ENCODE measurements at places on chromosomes 12 and 14.

DNA sequence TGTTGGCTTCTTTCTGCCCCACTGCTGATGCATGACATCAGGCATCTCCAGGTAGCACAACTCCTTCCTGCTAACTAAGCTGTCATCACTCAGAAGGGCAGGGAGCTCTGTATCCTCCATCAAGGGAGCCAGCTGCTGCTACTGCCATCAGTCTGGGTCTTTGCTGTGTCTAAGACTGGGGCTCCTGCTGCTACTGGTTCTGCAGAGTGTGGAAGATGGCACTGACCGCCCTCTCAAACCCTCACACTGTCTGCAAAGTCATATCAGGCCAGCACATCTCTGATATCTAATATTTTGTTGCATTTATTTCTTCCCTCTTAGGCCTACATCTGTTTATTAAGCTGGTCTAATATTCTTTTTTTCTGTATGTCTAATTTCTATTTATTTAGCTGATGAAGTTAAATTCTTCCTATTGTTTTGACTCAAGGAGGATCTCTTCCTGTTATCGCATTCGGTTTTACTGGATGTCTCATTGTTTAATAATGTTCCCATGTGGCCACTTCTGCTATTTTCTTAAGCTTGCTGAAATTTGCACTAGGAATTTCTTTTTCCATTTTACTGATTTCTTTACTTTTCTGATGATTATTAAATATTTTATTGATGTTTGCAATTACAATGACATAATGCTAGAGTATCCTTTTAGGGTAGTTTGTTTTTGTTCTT is 7.6 kb upstream of the E2F7 start:
- no peak for DNase-seq

- no peak for DNase-seq
These were observed 17.8 kb downstream of the SRRM4 start for GRCh38 chr12:118999107-118999506.

DNA sequence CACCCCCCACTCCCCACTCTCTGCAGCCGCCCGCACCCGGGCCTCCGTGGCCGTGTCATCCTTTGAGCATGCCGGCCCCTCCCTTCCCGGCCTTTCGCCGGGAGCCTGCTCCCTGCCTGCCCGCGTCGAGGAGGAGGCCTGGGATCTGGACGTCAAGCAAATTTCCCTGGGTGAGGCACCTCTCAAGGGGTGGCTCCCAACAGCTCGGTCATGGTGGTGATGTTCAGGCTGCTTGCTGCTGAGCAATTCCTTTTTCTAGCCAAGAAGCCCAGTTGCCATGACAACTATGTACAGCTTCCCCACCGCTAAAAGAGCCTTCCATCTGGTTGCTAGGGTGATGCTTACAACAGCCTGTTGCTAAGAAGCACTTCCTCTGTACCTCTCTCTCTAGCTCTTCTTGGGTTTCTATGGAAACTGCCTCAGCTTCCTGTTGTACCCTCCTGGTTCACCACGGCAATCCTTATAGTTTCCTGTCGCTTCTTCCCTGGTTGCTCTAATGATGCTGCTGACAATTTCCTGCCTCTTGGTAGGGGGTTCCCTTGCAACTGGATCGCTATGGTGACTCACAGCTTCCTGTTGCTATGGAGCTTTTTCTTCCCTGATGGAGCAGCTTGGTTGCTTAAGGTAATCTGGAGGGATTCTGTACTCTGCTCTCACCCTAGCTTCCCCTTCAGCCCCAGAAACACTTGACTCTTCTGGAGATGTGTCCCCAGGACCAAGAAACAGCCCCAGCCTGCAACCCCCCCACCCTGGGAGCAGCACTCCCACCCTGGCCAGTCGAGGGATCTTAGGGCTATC is 11.0 kb downstream of the ZNF219 start:
- no peak for DNase-seq

DNA sequence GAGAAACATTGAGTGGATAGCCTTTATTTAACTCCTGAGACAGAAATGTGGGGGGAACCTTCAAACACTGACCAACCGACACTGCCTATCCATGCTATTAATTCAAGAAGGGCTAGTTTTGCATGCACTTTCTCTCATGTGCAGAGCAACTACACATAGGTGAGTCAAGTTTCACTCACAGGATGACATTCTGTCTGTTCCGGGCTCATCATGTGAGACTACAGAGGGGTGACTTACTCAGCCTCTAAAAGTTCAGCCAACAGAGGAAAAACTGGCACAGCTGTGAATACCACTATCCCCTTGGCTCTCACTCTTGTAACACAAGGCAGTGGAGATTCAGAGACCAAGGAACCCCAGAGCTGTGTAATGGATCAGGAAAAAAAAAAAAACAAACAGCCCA is 13.3 kb downstream of the BEST3 start:
- no peak for DNase-seq

- no peak for DNase-seq
These were observed 214.9 kb upstream of the BTG1 start for GRCh38 chr12:92360543-92360942.

GRCh38 chr14:96631621-96632362 is 129.6 kb downstream of the PAPOLA start:
- peak; percentile 88 for DNase-seq

DNA sequence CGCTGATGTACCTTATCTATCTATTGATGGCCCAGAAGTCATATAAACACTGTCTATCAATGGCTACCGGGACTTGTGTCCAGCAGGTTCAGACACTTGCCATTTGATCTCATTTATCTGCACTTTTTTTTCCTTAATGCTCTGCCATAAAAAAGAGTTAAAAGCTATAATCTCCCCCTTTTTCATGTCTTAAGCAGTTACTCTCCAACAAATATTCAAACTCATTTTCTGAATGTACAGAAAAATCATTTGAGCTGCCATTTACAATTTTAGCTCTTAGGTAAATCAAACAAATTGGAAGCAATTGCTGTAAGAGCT is 101.4 kb downstream of the SLC8A3 start:
- DNase-seq = no peak

- no peak for DNase-seq
These were observed 35.6 kb upstream of the VSX2 start for GRCh38 chr14:74203639-74204038.

GRCh38 chr14:38098074-38098836 is 109.4 kb upstream of the SSTR1 start:
- DNase-seq = no peak
